Activated CD4-positive, alpha-beta T cell treated with anti-CD3 and anti-CD28 coated beads, Interleukin-2, amount 50 U/mL, for 48 hours (primary cell): ENCODE measurements at places on chromosomes 12 and 14.

DNA sequence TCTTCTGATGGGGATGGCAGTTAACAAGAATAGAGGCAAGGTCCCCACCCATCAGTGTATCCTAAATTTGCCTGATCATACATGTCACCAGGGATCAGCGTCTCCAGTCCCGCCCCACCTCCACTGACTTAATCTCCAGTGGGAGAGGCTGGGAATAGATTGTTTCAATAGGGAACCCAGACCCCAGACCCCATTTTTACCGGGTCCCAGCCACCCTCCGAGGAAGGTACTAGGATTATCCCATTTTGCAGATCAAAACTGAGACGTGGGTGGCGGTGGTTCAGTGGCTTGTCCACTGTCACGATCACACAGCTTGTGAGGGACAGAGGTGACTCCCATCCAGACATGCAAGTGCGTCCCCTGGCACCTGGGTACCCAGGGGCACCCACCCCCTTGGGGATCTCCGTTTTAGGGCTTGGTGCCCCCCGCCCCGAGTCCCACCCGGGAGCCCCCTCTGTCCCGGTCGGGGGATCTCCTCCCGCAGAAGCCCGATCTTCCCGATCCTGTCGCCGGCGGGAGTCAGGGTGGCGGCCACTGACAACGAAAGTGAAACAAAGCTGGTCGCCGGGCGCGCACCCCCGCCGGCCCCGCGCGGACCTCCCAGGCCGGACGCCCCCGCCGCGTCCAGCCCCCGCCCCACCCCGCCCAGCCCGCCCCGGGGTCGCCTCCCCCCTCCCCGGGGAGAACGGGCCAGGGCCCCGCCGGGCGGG is 523 bp downstream of the WSB2 start:
- DNase-seq = peak; percentile 41

GRCh38 chr12:54749191-54749818 is 101.1 kb upstream of the DCD start:
- DNase-seq = peak; percentile 18

DNA sequence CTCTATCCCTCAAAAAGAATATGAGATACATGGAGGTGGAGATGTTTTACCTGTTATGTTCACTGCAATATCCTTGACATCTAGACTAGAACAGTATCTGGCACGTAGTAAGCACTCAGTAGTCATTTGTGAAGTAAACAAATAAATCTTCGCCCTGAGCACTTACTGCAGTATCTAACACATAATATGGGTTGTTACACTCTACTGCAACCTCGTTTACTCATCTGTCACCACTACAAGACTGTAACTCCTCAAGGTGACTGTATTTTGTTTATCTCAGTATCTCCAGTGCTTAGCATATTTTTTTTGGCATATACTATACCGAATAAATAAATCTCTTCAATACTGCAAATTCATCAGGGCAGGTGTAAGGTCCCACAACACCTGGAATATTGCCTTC is 66.1 kb downstream of the WASHC3 start:
- no peak for DNase-seq

GRCh38 chr14:22084393-22085281 is 411.0 kb upstream of the OR4E1 start:
- DNase-seq = no peak

DNA sequence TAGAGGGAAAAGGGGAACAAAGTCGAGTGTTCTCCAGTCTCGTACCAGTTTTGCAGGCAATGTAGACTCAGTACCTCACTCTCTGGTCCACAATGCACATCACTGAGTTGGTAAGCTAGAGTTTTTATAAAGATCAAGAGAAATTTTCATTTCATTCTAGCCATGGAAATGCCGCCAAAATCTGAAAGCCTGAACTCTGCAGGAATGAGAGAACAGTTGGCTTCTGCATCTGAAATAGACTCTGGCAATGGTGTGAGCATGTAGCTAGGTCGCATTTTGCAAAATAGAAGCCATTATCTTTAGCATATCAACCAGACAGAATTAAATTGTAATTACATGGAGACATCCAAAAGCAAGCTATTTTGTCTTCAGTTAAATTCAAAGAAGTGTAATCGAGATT is 381.0 kb downstream of the NOVA1 start:
- no peak for DNase-seq

GRCh38 chr12:24121911-24122310 is 172.4 kb upstream of the SOX5 start:
- no peak for DNase-seq

DNA sequence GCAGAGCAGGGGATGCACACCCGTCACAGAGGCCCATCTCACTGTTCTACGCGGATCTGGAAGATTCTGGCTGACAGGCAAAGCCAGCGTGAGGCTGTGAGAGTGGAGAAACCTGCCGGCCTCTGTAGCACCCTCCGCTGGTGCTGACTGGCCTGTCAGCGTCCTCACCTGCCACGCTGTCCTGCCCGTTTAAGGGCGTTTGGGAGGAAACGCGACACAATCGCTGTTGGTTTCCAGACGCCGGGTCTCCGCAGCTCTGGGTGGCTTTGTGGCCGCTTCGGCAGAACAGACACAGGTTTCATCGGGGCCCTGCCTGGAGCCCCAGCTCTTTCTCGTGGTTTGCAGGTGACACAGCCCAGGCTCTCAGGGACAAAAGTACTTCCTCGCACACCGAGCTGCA is 70.6 kb downstream of the NOC4L start:
- peak; percentile 7 for DNase-seq

DNA sequence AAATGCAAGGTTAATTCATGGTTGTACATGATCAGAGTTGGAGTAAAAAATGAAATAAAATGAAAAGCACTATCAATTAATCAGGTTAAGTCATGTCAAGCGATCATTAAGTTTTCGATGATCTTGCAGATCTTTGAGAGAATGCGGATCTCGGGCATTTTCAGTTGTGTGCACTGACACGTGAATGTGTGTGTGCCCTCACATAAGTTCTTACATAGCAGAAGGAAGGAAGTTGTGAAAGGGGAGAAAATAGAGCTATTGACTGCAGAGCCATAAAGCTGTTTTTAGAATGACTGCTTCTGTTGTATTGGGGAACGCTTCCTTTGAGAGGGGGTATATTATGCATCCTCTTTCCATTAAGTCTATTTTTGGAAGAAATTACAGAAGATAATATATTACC is 101.3 kb downstream of the HMGA2 start:
- no peak for DNase-seq

DNA sequence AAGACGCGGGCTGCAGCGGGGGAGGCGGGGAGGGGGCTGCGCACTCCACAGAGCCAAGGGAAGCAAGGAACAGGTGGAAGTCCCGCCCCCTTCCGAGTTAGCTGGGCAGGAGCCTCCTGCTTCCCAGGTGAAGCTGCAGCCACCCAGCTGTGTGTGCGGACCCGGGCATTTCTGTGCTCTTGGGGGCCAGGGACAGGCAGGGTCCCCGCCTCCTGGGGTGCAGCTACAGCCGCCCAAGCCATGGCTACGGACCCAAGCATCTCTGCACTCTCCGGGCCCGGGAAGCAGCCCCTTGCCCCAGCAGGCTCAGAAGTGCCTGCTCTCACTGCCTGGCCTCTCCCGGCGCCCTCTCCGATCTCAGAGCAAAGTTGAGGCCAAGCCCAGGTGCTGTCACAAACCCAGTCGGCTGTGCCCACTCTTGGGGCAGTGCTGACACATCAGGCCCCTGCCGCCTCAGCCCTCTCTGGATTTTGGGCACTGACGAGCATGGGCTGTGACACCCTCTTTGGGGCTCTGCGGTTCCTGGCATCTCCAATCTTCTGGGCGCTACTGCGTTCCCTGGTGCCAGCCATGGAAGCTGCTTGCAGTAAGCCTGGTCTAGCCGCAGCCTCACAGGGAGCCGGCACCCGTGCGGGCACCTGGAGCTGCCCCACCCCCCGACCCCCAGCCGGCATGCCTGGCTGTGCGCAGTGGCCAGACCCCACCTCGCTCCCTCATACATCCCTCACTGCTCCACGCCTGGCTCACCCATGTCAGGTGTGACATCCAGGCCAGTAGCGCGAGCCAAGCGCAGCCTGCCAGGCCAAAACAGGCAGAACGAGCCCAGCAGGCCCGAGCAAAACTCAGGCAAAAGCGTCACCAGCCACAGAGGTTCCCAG is 8.5 kb upstream of the MGAT4C start:
- no peak for DNase-seq

GRCh38 chr14:105974902-105975301 is 448.5 kb downstream of the TMEM121 start:
- DNase-seq = peak; percentile 72

- DNase-seq = no peak
Observed at GRCh38 chr14:46325157-46325556, 326.4 kb downstream of the RPL10L start.

DNA sequence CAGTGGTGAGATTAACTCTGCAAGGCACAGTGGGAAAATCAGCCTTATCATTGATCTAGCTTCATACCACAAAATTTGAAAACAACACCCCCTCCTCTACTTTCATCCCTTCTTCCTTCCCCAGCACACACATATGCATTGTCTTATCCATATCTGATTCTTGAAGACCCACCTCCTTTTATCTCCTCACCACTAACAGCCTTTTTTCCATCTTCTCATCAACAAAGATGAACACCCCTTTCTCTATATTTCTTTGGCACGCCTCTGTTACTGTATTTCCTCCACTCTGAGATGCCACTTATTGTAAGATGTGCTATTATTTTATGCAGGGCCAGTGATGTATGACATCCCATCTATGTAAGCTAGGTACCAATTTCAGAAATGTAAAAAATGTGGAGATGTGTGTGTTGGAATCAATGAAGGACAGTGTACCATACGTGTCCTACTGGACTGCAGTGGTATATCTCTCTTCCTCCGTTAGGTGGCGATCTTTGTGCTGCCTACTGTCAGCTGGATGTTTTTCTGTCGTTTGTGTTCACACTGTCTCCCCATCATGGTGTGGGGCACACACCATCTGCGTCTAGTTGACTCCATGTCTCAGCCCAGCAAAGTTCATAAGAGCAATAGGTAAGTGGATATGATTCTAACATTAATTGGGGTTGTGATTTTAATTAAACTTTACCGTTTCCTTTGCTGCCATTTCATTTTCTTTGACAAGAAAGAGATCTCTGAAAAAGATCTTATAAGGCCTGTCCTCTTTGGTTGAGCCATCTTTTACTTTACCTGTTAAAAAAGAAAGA is 24.0 kb downstream of the CCDC38 start:
- DNase-seq = peak; percentile 17

- no peak for DNase-seq
Observed at GRCh38 chr12:47650469-47650868, 55.4 kb downstream of the RPAP3 start.

GRCh38 chr14:103372552-103373304 is 12.5 kb upstream of the MARK3 start:
- DNase-seq = peak; percentile 37

GRCh38 chr14:63032641-63033040 is 12.6 kb downstream of the KCNH5 start:
- DNase-seq = no peak

DNA sequence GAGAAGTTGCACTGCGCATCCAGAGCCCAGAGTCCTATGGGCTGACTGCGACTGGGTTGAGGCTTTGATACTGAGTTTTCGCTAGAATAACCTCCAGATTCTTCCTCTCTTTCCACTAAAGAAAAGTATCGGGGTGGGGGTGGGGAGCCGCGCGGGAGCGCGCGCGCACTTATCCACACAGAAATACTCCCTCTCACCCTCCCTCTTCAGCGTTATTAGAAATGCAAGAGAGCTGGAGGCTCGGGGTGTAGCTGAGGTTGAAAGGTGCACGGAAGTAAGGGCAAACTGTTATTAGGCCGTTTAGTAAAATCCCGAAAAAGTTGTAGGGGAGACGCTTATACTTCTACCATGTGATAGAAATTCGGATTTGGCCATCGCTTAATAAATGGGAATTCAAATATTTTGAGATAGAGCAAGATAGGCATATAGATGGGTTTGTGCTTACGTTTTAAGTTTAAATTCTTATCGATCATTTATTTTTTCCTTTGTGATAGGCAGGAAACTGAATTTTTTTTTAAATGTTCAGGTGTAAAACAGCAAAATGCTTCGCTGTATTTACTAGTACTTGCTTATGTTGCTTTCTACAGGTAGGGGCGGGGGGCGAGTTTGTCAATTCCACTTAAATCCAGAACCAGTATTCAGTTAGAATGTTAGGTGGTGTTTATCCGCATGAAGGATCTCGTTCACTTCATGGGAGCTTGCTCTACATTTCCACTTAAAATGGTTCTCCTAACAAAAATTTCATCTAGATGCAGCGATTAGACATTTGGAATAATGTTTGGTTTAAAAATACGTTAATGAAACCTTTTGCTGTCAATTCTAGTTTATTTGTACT is 1.1 kb downstream of the ARHGAP5 start:
- no peak for DNase-seq

- DNase-seq = no peak
Observed at GRCh38 chr14:28831126-28831525, 64.5 kb downstream of the FOXG1 start.

DNA sequence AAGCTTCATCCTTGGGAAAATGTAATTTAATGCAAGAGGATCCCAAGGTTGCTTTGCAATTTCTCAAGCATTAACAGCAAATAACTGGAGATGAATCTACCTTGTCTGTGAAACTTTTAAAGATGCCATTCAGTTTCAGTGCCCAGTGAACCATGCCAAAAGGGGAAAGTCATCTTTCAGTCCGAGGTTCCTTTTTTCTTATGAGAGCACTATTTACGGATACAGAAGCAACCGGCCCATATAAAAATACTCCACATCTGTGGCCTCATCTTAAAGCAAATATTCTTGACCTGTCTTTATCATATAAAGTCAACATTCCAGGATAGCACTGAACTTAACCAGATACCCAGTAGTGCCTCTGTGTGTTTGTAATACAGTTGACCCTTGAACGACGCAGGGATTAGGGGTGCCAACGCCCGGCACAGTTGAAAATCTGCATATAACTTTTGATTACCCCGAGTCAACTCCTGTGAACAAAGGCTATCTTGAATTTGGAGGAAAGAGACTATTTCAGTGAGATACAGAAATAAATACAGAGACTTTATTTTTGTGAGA is 209.4 kb downstream of the PCNX1 start:
- no peak for DNase-seq

- DNase-seq = peak; percentile 10
Observed at GRCh38 chr12:76878099-76878898, 520 bp downstream of the CSRP2 start.

GRCh38 chr12:77294016-77294415 is 228.6 kb upstream of the E2F7 start:
- DNase-seq = no peak

- no peak for DNase-seq
Observed at GRCh38 chr14:21680072-21680471, 6.5 kb upstream of the OR4E1 start.

DNA sequence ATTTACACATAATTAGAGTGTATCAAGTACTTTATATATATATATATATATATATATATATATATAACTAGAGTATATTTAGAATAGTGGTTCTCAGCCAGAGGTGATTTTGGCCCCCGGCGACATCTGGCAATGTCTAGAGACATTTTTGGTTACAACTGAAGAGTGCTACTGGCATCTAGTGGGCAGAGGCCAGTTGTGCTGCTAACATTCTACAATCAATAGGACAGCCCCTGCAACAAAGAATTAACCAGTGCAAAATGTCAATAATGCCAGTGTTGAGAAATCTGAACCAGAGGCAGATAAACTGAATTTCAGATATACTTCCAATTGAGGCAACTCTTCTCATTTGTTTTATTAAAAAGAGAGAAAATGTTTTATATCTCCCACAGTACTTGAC is 8.9 kb downstream of the GTF2A1 start:
- no peak for DNase-seq

GRCh38 chr14:101715210-101716076 is 46.1 kb upstream of the PPP2R5C start:
- no peak for DNase-seq

GRCh38 chr14:92584816-92585215 is 71.2 kb downstream of the RIN3 start:
- no peak for DNase-seq

GRCh38 chr14:73245480-73246325 is 8.4 kb downstream of the PAPLN start:
- DNase-seq = peak; percentile 50

GRCh38 chr14:90664911-90665310 is 151.3 kb downstream of the TTC7B start:
- DNase-seq = no peak
